ENCODE measurements at places on chromosomes 6 and 20.

- DNase-seq: no peak
Measured at GRCh38 chr6:52053038-52053695, 34.2 kb downstream of the PKHD1 start.

GRCh38 chr6:20640181-20640580 is 105.9 kb downstream of the CDKAL1 start:
- DNase-seq: no peak

DNA sequence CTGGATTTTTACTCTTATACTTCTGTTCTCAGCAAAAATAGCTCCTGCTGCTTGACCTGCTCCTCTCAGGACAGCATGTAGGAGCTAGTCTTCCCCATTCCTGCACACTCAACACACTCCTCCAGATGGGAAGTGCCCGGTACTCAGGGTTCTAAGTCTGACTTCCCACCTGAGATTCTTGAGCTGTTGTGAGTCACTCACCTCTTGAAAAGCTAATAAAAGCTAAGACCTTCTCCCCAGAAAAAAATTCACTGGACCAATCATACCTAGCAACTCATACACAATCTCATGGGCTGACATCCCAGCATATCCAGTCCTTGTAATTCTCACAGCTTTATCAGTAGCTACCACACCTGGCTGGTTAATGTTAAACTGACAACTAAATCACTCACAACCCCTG is 53.5 kb downstream of the TRPC4AP start:
- DNase-seq: no peak

DNA sequence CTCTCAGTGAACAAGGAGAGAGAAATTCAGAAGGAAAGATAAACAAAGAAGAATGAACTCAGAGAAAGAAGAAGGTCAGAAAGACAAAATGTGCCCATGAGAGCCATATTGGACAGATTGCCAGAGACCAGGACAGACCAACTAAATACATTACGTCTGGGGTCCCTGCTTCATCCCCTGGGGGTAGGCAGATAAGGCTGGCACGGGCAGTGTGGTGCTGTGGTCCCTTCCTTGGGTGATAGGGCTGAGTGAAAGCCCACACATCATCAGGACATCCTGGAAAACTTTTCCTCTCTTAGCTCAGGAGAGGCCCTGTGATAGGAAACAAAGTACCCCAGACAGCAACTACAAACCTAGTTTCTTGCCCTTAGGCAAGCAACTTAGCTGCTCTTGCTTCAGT is 13.2 kb upstream of the ARMC12 start:
- no peak for DNase-seq

GRCh38 chr20:35595901-35596300 is 19.7 kb upstream of the SPAG4 start:
- DNase-seq: no peak

DNA sequence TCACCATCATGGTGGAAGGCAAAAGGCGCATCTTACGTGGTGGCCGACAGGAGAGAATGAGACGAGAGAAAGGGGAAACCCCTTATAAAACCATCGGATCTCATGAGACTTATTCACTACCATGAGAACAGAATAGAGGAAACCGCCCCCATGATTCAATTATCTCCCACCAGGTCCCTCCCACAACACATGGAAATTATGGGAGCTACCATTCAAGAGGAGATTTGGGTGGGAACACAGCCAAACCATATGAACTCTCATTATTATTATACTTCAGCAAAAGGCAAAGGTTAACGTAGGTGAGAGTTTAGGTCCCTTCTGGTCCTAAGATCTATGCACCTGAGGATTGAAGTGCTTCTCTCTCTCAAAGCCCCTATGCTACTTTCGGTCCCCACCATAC is 2.4 kb upstream of the PFDN4 start:
- DNase-seq: no peak

DNA sequence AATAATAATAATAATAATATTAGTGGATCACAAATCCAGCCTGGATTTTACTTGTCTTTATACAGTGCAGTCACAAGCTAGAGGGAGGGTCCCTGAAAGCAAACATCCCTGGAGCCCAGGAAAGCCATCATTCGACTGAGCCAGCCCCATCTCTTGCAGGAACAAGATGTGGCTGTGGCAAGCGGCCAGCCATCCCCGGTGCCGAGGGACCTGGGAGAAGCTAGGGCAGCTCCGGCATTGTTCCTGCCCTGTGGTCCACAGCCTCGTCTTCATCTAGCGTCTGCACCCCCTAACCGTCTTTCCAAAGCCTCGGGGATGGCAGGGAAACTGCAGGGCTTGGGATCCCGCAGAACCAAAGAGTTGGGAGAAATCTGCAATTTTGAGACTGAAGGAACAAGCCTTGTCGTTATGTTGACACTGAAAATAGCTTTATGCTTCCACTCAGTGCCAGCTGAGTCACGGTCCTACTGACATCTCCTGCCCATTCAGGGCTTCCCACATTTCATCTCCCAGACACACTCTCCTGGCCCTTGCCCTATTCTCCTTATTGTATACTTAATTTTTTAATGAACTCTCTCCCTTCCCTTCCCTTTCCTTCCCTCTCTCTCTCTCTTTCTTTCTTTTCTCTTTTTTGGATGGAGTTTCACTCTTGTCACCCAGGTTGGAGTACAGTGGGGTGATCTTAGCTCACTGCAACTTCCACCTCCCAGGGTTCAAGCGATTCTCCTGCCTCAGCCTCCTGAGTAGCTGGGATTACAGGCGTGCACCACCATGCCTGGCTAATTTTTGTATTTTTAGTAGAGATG is 62.5 kb upstream of the ZNFX1 start:
- DNase-seq: no peak

Data from activated naive CD4-positive, alpha-beta T cell (primary cell).